Stimulated activated CD4-positive, alpha-beta T cell treated with anti-CD3 and anti-CD28 coated beads, Interleukin-4, amount 100 ng/mL, for 4 hours (primary cell): ENCODE measurements at places on chromosomes 6 and 20.

DNA sequence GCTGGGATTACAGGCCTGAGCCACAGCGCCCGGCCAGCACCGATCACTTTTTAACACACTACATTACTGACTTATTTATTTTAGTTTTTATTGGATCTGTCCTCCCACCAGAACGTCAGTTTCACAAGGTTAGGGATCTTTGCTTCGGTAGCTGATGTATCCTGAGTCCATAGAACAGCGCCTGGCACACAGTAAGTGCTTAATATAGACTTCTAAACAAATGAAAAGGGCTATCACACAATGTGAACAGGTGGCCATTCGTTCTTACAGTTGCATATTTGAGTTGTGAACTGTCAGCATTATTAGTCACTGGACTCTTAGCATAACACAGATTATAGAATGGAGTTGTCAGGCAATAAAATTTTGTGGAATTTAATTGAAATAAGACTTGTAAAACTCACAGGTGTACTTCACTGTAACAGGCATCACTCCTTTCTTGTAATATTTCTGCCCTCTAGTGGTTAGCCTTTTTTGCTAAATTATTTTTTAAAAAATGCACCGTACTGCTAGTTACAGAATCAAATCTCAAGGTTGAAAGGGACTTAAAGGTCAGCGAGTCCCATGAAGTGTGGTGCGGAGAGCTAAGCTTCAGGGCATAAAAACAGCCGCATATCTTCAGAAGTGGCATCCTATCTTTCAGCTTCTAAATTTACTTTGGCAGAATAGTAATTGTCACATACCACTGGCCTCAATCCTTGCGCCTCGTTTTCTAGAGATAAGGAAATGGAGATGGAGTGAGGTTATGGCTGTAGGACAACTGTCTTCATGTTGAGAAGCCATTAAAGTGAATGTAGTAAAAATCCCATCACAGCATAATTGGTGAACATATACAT is 3.4 kb upstream of the TBC1D7 start:
- no peak for DNase-seq

- peak; percentile 36 for DNase-seq
Observed at GRCh38 chr6:44304282-44305199, 8.6 kb downstream of the AARS2 start.

DNA sequence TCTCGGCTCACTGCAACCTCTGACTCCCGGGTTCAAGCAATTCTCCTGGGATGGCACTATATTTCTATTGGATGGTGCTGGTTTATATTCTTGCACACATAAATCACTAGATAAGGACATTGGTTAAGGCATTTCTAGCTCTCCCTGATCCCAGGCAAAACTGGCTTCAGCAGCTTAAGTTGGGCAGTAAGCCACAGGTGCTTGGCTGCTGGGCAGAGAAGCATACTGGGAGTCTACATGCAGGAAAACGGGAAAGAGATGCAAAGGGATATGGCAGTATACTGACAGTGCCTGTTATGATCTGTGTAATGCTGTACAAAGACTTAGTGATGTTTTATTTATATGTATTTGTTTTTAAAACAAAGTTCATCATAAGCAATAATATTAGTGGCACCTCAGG is 33.3 kb upstream of the ZFP64 start:
- DNase-seq = no peak

DNA sequence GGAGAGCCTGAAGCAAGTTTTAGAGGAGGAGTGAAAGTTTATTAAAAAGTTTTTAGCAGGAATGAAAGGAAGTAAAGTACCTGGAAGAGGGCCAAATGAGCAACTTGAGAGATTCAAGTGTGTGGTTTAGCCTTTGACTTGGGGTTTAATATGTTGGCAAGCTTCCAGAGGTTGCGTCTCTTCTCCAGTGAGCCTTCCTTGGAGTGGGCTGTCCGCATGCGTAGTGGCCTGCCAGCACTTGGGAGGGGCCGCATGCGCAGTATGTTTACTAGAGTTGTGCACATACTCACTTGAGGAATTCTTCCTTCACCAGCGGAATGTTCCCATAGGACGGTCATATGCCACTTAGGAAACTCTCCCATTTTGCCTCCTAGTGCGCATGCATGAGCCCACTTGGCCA is 235.2 kb downstream of the ALDH8A1 start:
- no peak for DNase-seq

GRCh38 chr6:150314230-150315188 is 54.3 kb upstream of the IYD start:
- DNase-seq = no peak

DNA sequence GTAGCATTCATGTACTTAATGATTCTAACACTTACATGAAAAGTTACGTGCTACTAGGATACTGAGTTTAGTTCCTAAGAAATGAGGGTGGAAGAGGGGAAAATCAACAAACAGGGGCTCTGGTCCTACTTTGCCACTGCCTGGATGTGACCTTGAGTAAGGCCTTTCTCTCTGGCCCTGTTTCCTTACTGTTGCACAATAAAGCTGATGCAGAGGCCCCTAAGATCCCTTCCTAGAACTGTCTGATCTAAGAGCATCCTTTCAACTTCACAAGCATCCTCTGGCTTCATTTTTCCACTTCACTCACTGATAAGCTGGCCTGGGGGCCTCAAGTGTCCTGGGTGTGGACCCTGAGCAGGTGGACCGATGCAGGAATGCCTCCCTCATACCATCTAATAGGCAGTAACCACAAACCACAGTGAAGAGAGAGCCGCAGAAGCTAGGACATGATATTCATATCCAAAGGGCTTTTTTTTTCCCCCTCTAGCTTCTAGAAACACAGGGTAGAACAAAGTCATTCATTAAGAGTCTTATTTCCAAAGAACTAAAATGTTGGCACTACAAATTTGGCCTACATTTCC is 21.6 kb downstream of the FKBP1A start:
- no peak for DNase-seq

- DNase-seq = no peak
Observed at GRCh38 chr20:8049310-8049709, 29.7 kb upstream of the TMX4 start.

- no peak for DNase-seq
Observed at GRCh38 chr6:52352239-52353018, 9.5 kb upstream of the PAQR8 start.

DNA sequence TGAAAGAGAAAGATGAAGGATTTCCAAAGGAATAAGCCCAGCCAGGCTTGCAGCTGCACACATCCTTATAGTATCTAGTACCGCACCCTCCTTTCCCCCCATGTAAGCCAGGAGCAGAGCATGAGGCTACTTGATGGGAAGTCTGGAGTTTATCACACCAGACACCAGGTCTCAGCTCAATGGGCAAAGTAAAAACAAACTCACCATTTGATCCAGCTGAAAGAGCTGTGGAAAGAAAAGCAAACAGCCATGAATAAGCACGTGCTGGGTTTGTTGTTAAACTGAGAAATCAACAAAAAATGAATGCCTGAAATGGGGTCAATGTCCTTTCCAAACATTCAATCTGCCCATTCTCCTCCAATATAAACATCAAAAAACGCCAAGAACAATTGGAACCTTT is 50.6 kb upstream of the MAP7 start:
- DNase-seq = no peak

DNA sequence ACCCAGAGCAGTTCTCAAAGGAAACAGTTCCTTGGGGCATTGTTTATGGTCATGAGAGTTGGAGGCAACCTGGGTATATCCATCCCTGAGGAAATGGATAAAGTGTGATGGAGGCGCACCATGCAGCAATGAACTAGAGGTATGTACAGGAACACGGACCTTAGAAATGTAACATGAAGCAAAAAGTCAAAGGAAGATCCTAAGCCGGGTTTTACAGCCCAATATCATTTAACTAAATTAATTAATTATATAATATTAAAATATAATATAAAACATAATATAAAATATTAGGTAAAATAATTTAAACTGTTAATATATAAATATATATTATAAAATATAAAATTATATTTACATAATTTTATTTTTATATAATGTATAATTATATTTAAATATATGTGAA is 44.1 kb upstream of the RNF8 start:
- DNase-seq = no peak

GRCh38 chr20:33740189-33740588 is 8.4 kb downstream of the ZNF341 start:
- no peak for DNase-seq

GRCh38 chr6:53862662-53863462 is 68.1 kb downstream of the LRRC1 start:
- DNase-seq = no peak

- DNase-seq = no peak
Observed at GRCh38 chr6:39684790-39685488, 40.3 kb downstream of the KIF6 start.

GRCh38 chr20:20038586-20038985 is 13.7 kb downstream of the CRNKL1 start:
- no peak for DNase-seq

- DNase-seq = peak; percentile 6
Observed at GRCh38 chr6:11653028-11653583, 115.6 kb downstream of the TMEM170B start.

- no peak for DNase-seq
Observed at GRCh38 chr6:101404775-101405174, 11.3 kb downstream of the GRIK2 start.

- no peak for DNase-seq
Observed at GRCh38 chr6:56490993-56491392, 151.7 kb downstream of the DST start.

DNA sequence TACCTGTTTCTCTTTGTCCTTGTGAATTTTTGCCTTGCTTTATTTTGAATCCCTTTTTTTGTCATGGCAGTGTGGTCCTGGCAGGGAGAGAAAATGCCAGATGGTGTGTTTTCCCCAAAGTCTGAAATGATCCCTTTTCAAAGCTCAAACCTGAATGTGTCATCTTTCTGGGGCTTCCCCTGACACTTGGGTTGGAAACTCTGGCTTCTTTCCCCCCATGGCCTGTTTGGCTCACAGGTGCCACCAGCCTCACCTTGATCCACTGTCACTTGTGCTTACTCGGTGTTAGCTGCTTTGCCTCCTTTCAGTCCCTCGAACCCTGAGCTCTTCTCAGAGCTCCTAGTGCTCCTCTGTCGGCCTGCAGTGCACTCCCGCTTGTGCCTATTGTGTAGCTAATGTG is 22.3 kb downstream of the MYBL2 start:
- no peak for DNase-seq

- DNase-seq = no peak
Observed at GRCh38 chr6:117317261-117317660, 51.9 kb downstream of the VGLL2 start.

GRCh38 chr6:142155091-142155490 is 8.0 kb downstream of the VTA1 start:
- DNase-seq = no peak

GRCh38 chr6:135182071-135183001 is 1.2 kb downstream of the MYB start:
- DNase-seq = peak; percentile 47

DNA sequence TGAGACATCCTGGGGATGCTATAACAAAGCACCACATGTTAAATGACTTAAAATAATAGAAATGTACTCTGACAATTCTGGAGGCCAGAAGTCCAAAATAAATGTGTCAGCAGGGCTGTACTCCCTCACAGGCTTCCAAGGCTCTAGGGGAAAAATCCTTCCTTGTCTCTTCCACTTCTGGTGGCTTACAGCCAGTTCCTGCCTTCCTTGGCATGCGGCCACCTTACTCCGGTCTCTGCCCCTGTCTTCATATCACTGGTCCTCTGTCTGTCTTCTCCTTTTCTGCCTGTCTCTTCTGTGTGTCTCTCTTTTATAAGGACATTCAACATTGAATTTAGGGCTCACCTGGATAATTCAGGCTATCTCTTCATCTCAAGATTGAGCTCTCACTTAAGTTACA is 155.3 kb upstream of the SYNCRIP start:
- no peak for DNase-seq

- no peak for DNase-seq
Observed at GRCh38 chr6:42184475-42184874, 10.3 kb downstream of the GUCA1B start.

- no peak for DNase-seq
Observed at GRCh38 chr6:105595829-105596228, 192.9 kb upstream of the PREP start.

DNA sequence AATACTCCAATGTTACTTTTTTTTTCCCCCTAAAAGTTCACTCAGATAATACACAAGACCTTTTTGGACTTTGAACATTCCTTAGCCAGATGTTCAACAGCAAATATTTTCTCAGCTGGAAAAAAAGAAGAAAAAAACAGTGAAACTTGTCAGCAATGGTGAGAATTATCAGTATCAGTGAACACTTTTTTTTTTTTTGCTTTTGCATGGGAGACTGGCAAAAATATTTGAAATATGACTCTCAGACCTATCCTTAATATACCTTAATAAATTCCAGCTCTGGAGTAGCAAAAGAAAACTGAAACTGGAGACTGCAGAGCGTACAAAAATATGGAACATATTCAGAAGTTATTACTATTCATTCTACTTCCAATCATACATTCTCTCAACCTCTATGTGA is 92.3 kb downstream of the RFPL4B start:
- no peak for DNase-seq

GRCh38 chr6:33451606-33452005 is 2.8 kb upstream of the ZBTB9 start:
- DNase-seq = no peak
